ENCODE measurements at places on chromosomes 2 and 18.

DNA sequence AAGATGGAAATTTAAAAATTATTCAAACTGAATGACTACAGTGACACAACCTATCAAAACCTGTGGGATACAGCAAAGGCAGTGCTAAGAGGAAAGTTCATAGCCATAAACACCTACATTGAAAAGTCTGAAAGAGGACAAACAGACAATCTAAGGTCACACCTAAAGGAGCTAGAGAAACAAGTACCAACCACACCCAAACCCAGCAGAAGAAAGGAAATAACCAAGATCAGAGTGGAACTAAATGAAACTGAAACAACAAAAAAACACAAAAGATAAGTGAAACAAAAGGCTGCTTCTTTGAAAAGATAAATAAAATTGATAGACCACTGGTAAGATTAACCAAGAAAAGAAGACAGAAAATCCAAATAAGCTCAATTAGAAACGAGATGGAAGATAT lies 247.2 kb upstream of the ZNF804A start:
- DNase-seq: no peak

GRCh38 chr2:98301469-98301868 lies 44.8 kb upstream of the CNGA3 start:
- no peak for DNase-seq

DNA sequence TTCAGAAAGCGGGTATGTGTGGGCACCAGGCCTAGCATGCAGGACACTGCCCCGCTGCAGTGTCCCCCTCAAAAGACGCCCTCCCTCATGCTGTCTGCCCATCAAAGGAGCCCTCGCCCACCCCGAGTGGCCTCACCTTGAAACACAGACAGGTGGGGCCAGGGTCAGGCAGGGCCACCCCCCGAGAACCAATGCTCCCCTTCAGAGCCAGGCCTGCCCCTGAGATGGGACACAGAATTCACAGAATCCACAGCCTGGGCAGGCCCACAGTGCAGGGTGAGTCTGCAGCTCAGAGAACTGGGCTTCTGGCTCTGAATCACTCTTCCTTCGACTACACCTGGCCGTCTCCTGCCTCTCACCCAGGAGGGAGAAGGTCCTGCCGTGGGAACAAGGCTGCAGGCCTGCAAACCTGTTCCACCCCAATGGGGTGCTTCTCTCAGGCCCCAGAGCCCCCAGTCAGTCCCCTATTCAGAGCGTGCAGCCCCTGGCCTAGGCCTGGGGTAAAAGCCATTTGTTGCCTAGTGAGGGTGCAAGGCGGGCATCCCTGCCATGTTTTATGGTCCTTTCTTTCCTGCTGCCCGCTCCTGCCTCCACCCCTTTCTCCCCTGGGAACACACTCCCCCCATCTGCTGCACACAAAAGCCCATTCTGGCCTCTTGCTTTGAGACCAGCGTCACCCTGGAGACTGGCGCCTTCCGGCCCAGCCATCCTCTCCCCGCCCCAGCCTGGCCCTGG lies 11.3 kb upstream of the ARHGEF4 start:
- DNase-seq: no peak

DNA sequence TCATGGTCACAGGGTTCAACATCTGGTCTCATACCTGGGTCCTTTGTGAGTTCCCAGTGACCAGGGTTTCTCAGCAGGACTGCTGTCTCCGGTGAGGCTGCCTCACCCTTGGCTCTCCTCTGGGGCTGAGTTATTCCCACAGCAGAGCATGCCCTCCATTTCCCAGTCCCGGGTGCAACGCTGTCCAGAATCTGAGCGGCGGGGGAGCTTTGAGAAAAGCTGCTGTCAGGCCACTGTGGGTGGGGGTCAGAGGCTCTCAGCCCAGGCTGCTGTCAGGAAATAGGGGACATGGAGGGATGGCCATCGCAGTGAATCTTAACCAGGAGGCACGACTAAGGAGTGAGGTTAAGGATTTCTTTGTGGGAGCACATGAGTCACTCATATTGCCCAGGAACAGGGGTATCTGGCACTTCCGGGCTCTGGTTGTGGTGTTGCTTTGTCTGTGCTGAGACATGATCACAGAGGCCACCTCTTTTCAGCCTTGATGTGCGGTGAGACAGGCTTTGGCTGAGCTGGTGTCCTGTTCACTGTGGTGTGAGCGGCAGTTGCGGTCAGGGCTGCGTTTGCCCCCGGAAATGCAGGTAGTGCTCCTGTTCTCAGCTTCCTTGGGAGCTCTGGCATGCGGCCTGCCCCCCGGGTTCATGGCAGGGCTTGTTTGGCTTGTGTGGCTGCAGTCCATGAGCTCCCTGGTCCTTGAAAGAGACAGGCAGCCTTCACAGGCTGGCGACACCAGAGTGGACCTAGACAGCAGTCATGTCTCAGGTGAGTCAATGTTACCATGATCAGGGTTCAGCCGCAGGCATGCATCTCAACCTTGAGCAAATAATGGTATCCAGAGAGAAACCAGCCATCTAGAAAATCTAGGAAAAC lies 310.7 kb upstream of the MYT1L start:
- DNase-seq: no peak

- no peak for DNase-seq
These were observed 114.0 kb downstream of the PIK3C3 start for GRCh38 chr18:42069036-42069435.

GRCh38 chr2:231819447-231820042 lies 33.3 kb downstream of the COPS7B start:
- no peak for DNase-seq

- no peak for DNase-seq
These were observed 72.0 kb upstream of the SH3BP4 start for GRCh38 chr2:234879671-234880455.

GRCh38 chr18:63402246-63403162 lies 19.8 kb downstream of the VPS4B start:
- DNase-seq: no peak

DNA sequence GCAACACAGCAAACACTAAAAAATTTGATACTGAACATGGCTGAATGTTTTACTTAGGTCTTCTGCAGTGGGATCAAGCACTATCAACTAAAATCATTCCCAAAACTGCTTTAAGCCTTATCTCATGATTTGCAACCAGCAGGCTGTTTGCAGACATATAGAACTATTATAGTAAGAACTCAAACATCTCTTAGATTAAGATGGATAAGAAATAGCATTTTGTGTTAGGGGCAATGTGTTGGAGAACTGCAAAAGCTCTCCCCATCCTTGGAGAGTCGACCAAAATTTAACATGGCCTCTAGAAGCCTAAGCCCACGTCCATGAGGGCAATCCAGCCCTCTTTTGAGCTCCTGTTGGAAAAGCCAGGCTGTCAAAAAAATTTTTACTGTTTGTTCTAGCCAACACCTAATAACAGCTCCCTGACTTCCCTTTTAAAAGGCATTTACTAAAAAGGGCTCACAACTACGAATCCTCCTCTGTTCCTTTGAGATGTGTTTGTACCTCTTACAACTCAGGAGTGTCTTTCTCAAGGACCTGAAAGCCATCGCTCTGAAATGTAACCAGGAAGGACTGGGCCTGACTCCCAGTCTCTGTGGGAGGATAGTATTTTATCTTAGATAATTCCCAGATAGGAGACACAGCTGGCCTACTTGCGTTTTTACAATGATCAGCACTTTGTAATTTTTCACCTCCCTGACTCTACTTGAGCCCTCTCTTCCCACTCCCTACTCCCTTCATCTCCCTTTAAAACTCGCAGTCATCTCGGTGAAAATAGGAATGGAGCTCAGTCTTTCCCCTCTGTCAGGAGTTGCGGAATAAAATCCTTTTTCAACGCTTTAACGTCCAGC lies 1.4 kb downstream of the KRCC1 start:
- DNase-seq: no peak

Measured in activated effector memory CD4-positive, alpha-beta T cell treated with Interleukin-2 at 50 U/mL for 16 hours (primary cell).